Ascending aorta (tissue), 2 donors: ENCODE measurements at places on chromosomes 1 and 21.

DNA sequence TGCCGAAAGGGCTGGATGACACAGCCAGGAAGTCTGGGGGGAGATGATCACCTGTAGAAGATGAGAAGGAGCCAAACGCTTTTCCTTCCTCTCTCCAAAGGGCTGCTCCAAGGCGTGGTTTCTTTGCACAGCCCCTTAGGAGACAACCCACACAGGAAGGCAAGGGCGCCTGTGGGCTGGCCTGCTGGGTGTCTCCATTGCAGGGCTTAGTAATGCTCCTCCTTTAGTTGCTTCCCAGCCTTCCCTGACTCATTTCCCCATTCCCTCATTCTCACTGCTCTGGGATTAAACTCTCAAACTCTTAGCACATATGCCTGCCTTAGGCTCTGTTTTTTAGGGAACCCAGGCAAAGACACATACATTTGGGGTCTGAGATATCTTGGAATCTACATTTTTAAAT lies 1.7 kb upstream of the CLCA1 start:
- DNase-seq: no peak

GRCh38 chr1:2411801-2412394 lies 466 bp downstream of the PEX10 start:
- no peak for DNase-seq

GRCh38 chr1:160428655-160429054 lies 28.3 kb downstream of the VANGL2 start:
- no peak for DNase-seq

- DNase-seq: no peak
These were observed 126.1 kb upstream of the KIAA1614 start for GRCh38 chr1:180786624-180787023.

DNA sequence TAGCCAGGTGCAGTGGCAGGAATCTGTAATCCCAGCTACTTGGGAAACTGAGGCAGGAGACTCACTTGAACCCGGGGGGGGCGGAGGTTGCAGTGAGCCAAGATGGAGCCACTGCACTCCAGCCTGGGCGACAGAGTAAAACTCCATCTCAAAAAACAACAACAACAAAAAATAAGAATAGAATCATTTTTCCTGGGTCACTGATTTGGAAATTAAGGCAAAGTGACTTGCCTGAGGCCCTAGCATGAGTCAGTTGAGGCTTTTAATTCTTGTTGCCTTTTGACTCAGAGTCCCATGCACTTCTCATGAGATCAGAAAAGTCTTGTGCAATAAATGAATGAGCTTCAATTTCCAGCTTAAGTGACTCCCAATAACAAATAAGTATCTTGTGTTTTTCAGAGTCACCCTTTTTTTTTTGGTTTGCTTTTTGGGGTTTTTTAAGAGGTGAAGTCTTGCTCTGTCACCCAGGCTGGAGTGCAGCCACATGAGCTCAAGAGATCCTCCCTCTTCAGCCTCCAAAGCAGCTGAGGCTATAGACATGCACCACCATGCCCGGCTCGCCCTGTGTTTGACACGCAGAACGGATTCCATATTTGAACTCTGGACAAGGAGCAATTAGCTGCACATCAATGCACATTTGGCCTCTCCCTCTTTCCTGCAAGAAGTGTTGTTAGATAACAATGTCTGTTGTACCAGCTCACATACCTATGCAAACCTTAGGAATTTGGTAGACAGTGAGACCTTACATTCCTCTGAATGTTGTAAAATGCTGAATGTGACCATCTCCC lies 3.4 kb upstream of the PLEKHM2 start:
- no peak for DNase-seq

DNA sequence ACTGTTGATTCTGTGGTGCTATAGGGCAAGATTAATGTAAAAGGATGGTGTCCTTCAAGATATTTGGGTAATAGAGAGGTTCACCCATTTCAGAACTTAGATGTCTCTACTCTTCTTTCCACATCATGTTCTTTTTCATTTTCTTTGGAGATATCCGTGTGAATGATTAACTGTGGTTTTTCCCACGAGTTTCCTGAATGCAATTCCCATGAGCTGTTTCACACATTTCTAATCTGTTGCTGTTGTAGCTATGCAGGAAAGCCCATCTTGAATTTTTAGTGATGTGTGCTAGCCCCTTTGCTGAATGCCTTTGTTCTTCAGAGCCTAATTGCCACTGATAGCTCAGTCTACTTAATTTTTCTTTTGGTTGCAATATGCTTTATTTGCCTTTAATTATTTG lies 27.6 kb downstream of the SNX27 start:
- DNase-seq: no peak

DNA sequence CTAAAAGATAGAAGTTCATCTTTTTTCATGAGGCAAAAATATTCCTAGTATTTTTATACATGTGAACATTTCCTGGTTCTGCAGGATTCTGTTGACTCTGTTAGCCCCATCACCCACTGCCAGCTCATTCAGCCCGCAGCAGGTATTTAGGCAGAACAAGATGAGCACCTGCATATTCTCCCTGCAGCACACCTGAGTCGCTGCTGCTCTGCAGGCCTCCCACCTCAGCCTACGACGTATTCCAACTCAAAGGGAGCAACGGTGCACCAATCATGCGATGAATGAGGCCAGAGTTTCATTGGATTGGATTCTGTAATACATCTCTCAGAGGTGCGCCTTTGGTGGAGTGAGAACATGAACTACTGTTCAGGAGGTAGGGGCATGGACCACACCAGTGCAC lies 87.6 kb downstream of the CNIH3 start:
- DNase-seq: no peak

DNA sequence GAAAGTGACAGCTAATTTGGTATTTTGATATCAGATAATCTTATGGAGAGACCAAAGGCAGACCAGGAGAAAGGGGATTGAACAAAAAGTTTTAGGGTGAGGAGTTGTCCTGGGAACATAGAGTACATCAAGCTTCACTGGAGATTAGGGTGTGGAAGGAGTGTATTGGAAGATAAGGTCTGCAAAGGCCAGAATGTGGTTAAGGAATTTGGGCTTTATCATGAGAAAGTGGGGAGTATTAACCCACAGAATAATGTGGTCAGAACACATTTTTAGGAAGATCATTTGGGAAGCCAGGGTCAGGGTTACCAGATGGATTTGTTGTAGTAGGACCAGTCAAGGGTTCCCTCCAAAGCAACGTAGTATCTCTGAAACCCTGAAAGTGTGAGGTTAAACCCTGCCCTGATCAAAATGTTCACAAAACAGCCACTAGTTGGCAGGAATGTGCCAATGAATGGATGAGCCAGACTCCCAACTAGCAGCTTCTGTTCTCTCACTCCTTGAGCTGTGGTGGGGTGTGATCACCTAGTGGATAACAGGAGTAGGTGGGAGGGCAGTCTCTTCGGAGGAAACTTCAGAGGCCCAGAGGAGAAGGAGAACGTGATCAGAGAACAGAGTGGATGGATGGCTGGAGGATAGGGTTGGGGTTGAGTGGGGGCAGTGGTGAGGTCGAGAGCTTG lies 35.8 kb downstream of the SLC2A1 start:
- DNase-seq: peak; percentile 74

DNA sequence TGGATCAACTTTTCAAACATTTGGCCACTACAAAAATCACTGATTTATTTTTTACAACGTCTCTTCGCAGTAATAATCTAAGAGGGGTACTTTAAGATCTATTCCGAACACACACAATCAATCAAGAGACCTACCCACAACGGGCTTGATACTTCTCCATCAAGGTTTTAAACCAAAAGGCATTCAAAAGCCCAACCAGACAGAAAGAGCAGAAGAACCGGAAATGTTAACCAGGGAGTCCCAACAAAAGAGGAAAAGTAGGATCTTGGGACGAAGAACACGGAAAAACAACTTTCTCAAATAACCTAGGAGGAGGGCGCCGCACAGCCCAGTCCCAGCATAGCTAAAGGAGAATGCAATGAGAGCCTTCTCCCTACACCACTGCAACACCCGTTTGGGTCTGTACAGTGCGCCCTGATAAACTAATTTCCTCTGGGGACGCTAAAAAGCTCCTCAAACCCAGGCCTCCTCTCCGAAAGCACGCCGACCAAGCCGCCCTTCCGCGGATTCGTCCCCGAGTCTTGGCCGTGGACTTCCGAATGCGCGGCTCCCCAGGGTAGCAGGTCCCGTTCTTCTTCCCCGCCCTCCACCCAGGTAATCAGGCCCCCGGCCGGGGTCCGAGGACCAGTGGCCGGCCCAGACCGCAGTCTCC lies 623 bp downstream of the RPL22 start:
- no peak for DNase-seq

GRCh38 chr1:238340989-238341388 lies 450.3 kb upstream of the ZP4 start:
- DNase-seq: no peak

GRCh38 chr1:119898530-119898929 lies 2.2 kb upstream of the ADAM30 start:
- DNase-seq: no peak

- DNase-seq: no peak
These were observed 35.0 kb downstream of the FHAD1 start for GRCh38 chr1:15282038-15282437.

DNA sequence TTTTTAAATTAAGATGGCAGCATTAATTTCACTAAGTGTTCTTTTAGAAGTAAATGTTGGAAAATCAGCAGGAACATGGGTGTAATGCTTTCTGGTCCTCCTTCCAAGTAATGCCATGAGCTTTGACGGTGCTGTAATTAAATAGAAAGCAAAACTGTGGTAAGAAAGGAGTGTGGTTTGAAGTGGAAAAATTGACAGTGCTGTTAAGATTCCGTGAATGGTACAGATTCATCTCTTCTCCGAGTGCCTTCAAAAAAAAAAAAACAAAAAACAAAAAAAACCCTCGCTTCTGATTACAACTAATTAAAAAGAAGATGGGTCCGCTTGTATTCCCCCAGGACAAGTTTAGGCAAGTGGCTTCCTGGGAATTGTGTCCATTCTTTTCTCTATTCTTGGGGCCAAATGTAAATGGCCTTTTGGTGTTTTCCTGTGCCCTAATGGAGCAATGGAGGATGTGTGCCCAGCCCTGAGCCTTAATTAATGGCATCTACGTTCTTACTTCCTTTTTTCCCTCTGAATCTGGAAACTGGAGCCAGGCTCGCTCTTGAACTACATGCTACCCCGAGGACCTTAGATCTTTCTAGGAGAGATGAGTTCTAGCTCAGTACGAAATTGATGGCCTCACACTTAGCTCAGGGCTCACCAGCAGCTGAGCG lies 5.1 kb downstream of the LMO4 start:
- DNase-seq: no peak

DNA sequence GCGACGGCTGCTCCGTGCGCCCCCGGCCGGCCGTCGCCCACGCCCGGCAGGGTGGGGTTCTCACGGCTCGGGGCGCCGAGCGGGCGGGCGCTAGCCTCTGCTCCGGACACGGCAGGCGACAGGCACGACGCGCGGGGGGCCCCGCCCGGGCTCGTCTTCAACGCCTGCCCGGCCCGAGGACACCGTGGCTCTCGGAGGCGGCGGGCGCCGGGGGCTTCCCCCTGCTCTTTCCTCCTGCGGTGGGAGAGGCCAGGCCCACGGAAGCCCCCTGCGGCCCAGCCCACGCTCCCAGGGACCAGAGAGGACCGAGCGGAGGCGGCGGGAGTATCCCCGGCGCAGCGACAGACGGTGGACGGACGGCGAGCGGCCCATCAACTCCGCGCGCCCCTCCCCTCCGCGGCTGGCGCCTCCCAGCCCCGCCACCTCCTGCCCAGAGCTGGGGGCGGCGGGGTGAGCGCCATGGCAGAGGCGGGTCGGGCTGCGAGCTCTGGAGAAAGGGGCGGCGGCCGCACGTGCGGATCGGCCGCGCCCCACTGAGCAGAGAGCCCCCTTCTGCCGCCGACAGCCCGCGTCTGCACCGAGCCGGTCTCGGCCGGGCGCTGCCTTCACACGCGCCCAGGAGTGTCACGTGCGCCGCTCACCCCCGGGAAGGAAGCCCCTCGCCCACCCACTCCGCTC lies at the start of the genes SHE and TDRD10:
Gene SHE, minus strand, starts transcription at position 347 of the 678 bp plus-strand sequence. CDS start 386 bp downstream, outside the sequence.
Gene TDRD10, plus strand, starts transcription at position 154 of the 678 bp plus-strand sequence. CDS start 4,685 bp downstream, outside the sequence.
- no peak for DNase-seq

DNA sequence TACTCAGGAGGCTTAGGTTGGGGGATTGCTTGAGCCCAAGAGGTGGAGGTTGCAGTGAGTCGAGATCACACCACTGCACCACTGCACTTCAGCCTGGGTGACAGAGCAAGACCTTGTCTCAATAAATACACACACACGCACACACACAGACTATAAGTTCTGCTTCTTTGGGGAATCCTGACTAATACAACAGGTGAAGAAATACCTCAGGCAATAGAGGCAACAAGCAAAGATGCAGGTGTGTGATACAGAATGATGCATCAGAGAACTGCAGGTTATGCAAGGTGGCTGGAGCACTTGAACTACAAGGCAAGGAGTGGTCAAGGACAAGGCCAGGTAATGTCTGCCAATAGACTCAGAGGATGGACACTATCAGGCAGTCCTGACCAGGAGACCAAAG lies 117.6 kb upstream of the ZNF678 start:
- DNase-seq: no peak

DNA sequence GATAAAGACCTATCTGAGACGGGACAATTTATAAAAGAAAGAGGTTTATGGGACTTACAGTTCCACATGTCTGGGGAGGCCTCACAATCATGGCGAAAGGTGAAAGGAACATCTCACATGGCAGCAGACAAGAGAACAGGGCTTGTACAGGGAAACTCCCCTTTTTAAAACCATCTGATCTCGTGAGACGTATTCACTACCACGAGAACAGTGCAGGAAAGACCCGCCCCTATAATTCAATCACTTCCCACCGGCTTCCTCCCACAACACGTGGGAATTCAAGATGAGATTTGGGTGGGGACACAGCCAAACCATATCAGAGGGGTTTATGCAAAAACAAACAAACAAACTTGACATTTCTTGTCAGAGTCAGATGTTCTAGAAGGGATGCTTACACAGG lies 89.7 kb downstream of the PLPP3 start:
- no peak for DNase-seq

DNA sequence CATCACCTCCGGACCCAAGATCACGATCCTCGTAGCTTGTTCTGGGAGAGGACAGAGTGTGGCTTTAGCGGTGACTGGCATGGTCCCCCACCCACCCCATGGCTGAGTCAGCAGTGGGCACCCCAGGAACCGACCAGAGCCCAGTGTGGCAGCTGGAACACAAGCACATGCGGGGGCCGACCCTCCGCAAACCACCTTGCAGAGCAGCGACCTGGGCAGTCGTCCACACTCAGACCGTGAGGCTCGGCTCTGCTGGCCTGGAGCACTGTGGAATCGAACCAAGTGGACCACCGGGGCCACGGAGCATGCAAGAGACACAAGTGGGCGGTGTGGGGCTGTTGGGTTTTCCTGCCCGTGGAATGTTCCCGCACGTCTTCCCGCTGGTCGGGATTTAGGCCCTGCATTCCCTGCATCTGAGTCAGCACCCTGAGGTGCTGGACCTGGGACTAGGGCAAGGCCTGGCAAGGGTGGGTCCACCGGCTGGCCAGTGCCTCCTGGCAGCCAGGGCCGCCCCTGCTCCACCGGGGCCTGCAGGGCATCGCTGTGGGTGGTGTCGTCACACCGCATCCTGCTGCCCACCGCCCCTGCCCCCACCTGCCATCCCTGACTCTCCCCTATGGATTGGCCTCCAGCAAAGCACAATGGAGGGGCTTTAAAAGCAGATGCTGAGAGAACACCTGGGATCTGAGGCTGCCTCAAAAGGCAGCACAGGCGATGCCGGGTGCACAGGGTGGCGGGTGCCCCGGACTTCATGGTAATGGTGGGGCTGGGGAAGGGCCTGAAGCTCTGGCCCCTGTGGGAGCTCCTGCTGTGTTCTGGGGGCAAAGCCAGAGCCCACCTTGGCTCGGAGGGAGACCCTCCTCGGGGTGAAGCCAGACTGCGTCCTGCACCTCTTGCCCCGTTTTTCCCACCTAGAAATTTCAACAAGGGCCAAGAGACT lies 18.5 kb downstream of the MORN1 start:
- DNase-seq: no peak

GRCh38 chr1:220803401-220804201 lies 16.9 kb downstream of the MTARC1 start:
- no peak for DNase-seq

- no peak for DNase-seq
These were observed 17.2 kb downstream of the CASZ1 start for GRCh38 chr1:10779201-10779600.
